ENCODE measurements at places on chromosomes 5 and 9. TPM values are rescaled to one million over a fixed set of nuclear protein-coding genes. Genes with fewer than 3 reads are reported as not detected.

Gene RAD50
- 16.9 TPM for total RNA-seq

Gene SYNPO
- 7.7 TPM for total RNA-seq

Gene FGF18
- total RNA-seq: 27.8 TPM

Gene ARID3C
- 0.09 TPM for total RNA-seq

Gene MAPK9
- 21.1 TPM for total RNA-seq

Gene SPATA31E1
- total RNA-seq: not detected

Gene NR5A1
- total RNA-seq: not detected

Gene TOR1A
- total RNA-seq: 14.9 TPM

Gene PIP5K1B
- 1.2 TPM for total RNA-seq

Gene CD72
- 1.6 TPM for total RNA-seq

Gene PCDHGA7
- total RNA-seq: 2.3 TPM

Gene LURAP1L
- 7.7 TPM for total RNA-seq

Gene RLN1
- 0.35 TPM for total RNA-seq

Gene DTWD2
- total RNA-seq: 4.6 TPM

Gene ROR2
- total RNA-seq: 5.2 TPM

Gene GABRA6
- not detected for total RNA-seq

Gene PCDHA9
- 0.04 TPM for total RNA-seq

Gene TAF9
- total RNA-seq: 38.3 TPM

Gene CLIC3
- total RNA-seq: 0.27 TPM

Gene TAF11L10
- not detected for total RNA-seq

Gene IL5
- not detected for total RNA-seq

Gene IL4
- not detected for total RNA-seq

Gene CNTLN
- 13.7 TPM for total RNA-seq

Gene NFIB
- total RNA-seq: 119 TPM

Gene PAXX
- total RNA-seq: 19.1 TPM

Gene MARCOL
- total RNA-seq: not detected

Gene CDKN2B-AS1
- total RNA-seq: 0.18 TPM

Gene PCDHB10
- total RNA-seq: 2.1 TPM

Gene CORO2A
- 0.13 TPM for total RNA-seq

Gene IL13
- total RNA-seq: not detected

Gene SLC27A4
- 7.2 TPM for total RNA-seq

Gene FBP1
- 0.53 TPM for total RNA-seq

Gene ZBED3
- 3.2 TPM for total RNA-seq

Gene PCDHA3
- total RNA-seq: 0.18 TPM

Gene TYRP1
- total RNA-seq: not detected

Gene SPRY4
- 26.4 TPM for total RNA-seq

Gene AP3B1
- 35.5 TPM for total RNA-seq

Gene DAB2
- 79.7 TPM for total RNA-seq

Gene SLC2A6
- total RNA-seq: 0.44 TPM

Gene SMIM33
- total RNA-seq: not detected

Gene LIFR
- total RNA-seq: 64.2 TPM

Gene TLR4
- total RNA-seq: 13.3 TPM

Gene OMD
- total RNA-seq: 8.9 TPM

Gene SPATA31C1
- 0.04 TPM for total RNA-seq

Gene PAPPA
- 1.3 TPM for total RNA-seq

Gene TCERG1
- 46.8 TPM for total RNA-seq

Gene FAM153A
- total RNA-seq: 0.31 TPM

Gene SLC26A2
- 11.9 TPM for total RNA-seq

Gene RAB3C
- 0.13 TPM for total RNA-seq

Gene SPINK13
- not detected for total RNA-seq

Gene HTR1A
- total RNA-seq: not detected

Gene EQTN
- total RNA-seq: 0.13 TPM

Gene BTNL3
- total RNA-seq: not detected

Gene ACO1
- total RNA-seq: 24.8 TPM
